CD8-positive, alpha-beta memory T cell (primary cell): ENCODE measurements at places on chromosomes 3 and 15.

DNA sequence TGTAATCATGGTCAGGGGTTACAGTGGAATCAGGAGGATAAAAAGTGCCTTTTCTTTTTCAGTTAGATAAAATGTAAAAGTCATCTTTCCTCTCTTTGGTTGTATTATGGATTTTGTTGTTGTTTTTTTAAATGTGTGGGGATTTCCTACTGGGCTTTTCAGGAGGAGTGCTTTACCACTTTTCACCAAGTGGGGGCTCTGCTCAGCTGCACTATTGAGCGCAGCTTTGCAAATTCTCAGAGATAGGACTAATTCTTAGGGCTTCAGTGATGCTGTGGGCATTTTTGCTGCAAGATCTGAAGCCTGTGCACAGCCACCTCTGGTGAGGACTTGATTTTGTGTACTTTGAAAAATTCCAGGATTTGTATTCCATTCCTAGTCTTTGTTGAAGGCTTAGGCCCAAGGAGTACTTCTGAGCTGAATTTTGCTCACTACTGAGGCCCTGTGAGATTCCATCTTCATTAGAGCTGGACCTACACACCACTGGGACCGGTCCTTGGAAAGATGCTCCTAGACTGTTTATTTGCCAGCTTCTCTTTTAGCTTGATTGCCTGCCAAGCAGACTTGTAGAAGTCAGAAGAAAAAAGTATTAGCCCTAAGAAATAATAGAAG is 7.5 kb downstream of the GNB5 start:
- DNase-seq, result no peak

- DNase-seq, result no peak
Observed at GRCh38 chr15:29681166-29681845, 141.0 kb downstream of the TJP1 start.

DNA sequence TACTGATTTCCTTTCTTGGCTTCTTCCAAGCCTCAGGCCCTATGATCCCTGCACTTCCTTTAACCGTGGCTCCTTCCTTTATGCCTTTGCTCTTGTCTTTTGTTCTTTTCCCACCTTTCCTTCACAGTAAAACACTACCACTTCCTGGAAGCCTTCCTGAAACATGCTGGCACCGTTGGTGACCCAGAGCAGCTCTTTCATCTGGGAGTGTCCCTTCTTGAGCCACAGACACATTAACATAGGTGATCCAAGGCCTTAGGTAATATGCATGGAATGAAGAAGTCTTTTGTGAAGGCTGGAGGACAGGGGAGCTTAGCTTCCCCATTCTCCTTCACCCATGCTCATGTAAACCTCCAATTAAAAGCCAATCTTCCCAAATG is 39.4 kb downstream of the AMOTL2 start:
- DNase-seq, result no peak

GRCh38 chr3:58000306-58001085 is 7.7 kb upstream of the FLNB start:
- no peak for DNase-seq

- no peak for DNase-seq
Observed at GRCh38 chr15:60788692-60789103, 309.8 kb upstream of the ICE2 start.

DNA sequence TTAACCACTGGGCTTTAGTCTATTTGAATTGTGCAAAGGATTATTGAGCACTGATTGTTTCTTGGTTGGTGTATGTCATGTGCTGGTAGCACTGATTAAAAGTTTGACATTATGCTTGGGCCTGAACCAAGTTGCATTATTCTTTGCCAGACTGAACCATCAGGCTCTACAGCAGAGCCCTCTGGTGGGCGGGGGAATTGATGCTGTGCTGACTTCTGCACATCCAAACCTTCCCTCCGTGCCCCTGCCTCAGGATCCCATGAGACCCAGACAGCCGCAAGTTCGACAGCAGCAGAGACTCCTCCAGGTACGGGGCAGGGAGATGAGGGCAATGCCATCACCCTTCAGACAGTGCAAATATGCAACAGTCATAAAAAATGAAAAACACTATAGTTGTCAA is 28.4 kb upstream of the P2RY12 start:
- DNase-seq, result no peak

DNA sequence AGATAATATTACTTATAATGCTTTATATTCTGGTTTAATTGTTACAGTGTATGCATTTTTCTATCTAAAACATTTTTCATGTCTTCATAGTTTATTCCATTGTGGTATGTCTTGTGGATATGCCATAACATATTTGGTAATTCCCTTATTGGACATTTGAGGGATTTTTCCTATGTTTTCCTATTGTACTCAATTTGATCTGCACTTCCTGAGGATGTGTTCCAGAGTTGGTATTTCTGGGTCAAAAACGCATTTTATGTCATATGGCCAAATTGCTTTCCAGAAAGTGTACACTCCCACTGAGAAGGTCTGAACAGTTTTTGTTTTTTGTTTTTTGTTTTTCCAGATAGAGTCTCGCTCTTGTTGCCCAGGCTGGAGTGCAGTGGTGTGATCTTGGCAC is 6.8 kb downstream of the ARL8B start:
- no peak for DNase-seq

DNA sequence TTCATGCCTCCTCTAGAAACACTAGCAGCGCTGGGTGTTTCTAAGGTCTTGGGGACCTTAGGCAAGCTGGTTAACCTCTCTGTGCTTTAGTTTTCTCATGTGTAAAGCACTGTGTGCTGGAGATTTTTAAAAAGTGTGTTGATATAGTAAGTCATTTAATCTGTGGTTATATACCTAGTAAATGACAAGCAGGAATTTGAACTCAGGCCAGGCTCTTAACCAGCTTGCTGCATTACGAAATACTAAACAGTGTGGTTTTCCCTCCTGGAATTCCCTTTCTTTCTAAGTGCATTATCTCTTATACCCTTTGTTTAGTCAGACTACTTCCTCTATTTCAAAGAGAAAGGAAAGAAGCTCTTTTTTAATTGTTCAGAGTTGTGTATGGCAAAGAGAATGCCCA is 26.5 kb downstream of the NEO1 start:
- DNase-seq, result no peak

GRCh38 chr15:88894348-88894818 is 961 bp downstream of the HAPLN3 start:
- DNase-seq, result peak; percentile 78
